Hematopoietic multipotent progenitor cell treated with erythropoietin and hydrocortisone succinate and interleukin-3 and kit ligand, for 15 days (in vitro differentiated cells): ENCODE measurements at places on chromosomes 16 and 17.
A peak's percentile ranks its signal among the peaks of the same experiment; 100 is the strongest.

- DNase-seq = no peak
These were observed 275.0 kb upstream of the CDH5 start for GRCh38 chr16:66091471-66091891.

DNA sequence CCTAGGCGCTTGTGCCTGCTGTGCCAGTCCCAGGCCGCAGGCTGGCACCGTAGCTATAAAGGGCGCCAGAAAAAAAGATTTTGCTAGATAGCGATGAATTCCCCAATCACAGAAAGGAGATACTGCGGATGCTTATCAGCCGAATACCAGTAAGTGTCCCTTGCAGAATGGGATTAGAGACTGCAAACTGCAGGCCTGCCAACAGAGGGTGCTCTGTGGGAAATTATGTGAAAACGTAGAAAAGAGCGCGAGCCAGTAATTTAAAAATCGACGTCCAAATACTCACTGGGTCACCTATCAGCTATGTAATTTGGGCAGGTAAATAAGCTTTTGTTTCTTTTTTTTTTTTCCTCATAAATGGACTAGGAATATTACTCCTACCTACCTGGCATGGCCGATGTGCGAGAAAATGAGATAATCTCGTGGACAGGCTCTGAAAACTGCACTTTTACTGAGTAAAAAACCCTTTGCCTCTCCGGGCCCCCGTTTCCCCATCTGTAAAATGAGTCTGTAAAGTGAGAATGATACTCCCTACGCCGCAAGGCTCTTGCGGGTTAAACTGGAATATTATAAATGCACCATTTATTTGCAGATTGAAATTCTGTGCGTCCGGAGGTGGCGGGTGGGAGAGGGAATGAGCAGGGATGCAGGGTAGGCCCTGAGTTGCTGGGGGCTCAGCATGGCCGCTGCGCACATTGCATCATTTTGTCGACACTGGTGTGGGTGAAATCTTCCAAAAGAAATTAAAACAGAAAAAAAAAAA lies 1.2 kb upstream of the COG1 start:
- DNase-seq = peak; percentile 85

- no peak for DNase-seq
These were observed 3.2 kb downstream of the KLHDC4 start for GRCh38 chr16:87762620-87763019.

DNA sequence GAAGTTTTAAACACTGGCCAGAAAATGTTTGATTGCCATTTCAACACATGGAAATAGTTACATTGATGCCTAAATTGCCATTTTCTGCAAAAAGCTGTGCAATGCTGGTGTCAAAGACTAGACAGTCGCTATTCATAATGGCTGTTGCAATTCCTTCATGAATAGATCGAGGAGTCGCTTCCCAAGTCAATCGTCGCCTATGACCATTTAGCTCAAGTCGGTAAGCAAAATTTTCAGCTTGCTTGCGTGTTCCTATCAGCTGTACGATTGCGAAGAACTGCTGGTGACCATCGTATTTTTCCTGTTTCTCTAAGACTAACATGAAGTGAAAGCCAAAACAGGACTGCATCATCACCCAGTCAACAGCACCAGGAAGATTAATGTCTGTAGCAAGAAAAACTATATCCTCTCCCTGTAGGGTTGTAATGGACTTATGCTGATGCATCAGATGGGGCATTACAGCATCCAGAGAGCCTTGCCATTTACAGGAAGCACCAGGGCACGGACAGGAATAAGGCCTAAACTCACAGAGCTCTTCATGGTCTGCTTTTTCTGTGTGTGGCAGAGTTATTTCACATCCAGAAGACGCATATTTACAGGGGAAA lies 23.6 kb downstream of the SIAH1 start:
- no peak for DNase-seq

GRCh38 chr17:55690105-55690508 lies 32.6 kb downstream of the TMEM100 start:
- DNase-seq = no peak

GRCh38 chr17:77957235-77957856 lies 1.2 kb upstream of the TNRC6C start:
- DNase-seq = no peak

DNA sequence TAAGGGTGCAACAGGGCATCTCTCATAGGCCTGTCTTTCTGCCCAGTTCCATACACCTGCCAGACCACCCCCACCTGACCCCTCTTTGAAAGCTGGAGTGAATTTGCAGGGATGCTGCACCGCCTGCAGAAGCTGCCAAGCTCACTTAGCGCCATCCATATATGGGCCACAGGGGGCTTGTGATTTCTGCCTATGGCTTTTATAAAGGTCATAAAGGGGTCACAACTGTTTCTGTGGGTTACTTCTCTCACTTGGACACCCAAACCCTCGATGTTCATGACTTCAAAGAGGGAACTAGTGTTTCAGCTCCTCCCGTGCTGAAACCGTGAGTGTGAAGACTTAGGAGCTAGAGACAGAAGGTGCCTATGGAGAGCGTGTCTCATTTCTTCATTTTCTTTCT lies 23.9 kb upstream of the MEAK7 start:
- no peak for DNase-seq

DNA sequence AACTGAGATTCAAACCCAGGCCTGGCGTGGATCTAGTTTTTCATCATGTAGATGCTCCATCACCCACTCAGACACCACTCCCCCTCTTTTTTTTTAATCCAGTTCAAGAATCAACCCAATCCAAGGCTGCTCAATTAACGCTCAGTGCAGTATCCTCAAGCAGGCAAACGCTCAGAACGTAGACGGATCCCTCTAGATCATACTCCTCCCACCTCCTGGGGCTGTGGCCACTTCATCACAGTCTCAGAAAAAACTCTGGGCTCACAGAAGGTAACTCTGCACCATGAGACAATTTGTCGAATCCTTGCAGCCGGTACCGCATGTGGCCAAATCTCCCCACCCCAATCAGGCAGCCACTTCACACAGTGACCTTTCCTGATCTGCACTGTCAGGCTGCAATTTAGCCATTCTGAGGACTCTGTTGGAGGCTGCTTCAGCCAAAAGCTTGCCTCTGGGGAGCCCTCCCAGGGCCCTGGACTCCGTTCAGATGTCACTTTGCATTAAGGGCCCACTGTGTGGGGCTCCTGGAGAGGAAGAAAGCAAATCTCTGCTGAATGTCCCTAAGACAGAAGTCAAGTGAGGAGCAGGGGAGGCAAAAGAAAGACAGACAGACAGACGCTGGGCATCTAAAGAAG lies 183.5 kb downstream of the XYLT1 start:
- no peak for DNase-seq

GRCh38 chr17:76534831-76535732 lies 2.4 kb downstream of the CYGB start:
- DNase-seq = no peak

DNA sequence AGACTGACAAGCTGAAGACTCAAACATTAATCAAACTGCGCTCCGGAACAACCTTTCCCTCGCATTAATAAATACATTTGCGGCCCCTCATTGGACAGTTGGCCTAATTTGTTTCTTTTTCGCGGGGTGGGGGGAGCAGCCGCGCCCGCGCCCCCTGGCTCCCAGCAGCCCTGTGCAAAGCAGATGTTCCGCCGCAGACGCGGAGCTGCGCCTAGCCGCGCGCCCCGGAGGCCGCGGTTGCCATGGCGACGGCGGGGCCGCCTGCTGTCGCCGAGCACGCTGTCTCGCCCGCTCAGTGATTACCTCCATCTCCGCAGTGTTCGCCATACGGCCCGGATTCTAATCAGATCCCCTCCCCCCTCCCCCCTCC lies 25.5 kb downstream of the COPZ2 start:
- DNase-seq = peak; percentile 30

GRCh38 chr16:77723108-77723514 lies 797 bp downstream of the NUDT7 start:
- no peak for DNase-seq

DNA sequence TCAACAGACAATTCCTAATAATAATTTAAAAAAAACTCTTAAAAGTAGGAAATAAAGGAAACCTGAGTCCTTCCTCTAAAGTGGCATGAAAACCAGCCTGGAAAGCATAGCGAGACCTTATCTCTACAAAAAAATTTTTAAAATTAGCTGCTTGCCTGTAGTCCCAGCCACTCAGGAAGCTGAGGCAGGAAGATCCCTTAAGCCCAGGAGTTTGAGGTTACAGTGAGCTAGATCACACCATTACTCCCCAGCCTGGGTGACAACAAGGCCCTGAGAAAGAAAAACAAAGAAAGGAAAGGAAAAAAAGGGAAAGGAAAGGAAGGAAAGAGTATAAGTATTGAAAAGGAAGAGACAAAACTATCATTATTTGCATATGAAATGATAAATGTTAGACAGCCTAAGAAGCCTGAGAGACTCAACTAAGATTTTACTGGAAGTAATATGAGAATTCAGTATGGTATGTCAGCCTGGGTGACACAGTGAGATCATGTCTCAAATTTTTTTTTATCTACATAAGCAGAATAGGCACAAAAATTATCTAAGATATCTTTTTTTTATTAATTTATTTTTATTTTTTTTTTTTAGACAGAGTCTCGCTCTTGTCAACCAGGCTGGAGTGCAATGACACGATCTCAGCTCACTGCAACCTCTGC lies 113.0 kb downstream of the GOSR1 start:
- DNase-seq = no peak

DNA sequence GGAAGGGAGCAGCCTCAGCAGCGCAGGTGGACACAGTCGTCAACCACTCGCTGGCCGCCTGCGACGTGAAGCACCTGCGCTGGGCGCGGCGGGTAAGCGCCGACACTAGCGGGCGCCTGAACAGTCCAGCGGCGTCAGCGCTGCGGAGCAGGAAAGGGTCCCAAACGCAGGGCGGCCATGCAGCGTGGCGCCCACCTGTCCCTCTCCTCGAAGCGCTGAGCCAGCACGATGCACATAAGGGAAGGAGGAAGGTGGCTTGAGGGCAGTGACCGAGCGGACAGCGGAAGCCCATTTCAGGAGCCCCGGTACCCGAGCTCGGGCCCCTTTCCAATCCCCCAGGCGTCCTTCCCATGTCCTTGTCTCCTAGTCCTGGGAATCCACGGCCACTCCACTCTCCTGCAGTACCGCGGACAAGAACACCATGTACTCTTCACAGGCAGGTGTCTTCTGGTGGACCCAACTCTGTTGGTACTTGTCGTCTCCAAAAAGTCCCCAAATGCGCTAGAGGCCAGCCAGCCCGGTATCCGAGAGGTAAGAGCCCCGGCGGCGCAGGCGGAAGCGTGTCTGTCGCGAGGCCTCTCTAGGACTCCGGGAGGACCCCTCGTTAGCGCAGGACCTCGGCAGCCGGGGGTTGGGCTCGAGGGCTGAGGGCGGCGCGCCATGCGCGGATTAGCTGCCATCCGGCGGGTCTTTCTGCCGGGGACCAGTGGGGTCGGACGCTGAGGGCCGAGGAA lies 14.4 kb downstream of the ZNF232 start:
- no peak for DNase-seq

DNA sequence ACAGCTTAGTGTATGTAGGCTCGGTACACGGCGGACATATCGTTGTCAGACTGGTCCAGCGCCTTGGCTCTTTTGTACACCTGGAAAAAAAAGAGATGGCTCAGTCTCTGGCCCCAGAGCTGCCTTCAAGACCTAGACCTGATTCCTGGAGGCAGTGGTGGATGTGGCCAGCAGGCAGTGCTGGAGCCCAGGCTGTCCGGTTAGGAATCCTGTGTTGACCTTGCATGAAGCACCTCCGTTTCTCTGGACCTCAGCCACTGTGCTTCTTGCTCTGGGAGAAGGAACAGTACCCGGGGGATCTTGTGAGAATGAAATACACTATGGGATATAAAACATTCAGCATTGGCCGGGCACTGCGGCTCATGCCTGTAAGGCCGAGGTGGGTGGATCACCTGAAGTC lies 2.8 kb upstream of the ROGDI start:
- DNase-seq = no peak

GRCh38 chr17:75511610-75512575 lies 3.4 kb downstream of the CASKIN2 start:
- DNase-seq = no peak

DNA sequence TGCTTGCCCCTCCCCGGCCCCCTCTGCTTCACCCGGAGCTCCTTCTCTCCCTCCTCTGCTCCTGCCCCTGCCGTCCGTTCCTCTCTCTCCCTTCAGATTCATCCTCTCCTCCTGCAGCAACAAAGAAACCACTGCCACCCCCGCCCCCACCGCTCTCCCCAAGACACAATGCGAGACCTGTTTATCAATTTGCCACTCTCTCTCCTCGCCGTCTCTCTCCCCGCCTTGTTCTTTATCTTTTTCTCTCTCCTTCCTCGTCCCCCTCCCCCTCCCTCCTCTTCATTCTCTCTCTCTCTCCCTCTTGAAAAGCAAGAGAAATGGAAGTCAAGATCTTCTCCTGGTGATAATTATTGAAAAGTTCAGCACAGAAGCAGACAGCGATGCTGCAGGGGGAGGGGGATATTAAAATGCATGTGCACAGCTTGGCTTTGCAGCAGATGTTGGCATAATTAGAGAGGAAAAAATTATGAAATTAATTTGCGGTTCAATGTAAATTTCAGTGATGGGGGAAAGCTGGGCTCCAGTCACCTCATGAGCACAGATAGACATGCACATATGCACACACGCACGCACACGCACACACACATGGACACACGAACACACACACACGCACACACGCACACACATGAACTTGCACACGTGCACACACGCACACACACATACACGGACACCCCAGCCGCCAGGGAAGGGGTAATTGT lies 58.1 kb upstream of the CBFA2T3 start:
- no peak for DNase-seq

DNA sequence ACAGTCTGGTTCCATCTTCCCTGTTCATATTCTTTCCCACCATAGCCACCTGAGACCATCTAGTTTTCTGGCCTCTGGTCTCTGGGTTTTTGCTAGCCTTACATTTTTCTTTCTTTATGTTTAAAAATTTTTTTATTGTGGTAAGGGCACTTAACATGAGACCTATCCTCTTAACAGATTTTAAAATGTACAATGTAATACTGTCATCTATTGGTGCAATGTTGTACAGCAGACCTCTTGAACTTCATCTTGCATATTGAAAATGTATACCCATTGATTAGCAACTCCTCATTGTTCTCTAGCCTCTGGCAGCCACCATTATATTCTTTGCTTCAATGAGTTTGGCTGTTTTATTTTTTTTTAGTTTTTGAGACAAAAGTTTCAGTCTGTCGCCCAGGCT lies 39.2 kb downstream of the ITGAM start:
- no peak for DNase-seq

- DNase-seq = no peak
These were observed 92.3 kb downstream of the PITPNC1 start for GRCh38 chr17:67469208-67469980.

- no peak for DNase-seq
These were observed 850 bp downstream of the GINS3 start for GRCh38 chr16:58393138-58393504.
